ENCODE measurements at places on chromosomes 11 and 22.

- DNase-seq: no peak
Measured at GRCh38 chr11:132448334-132448995, 1078.0 kb downstream of the NTM start.

- DNase-seq: no peak
Measured at GRCh38 chr11:93845181-93846092, 5.0 kb downstream of the VSTM5 start.

DNA sequence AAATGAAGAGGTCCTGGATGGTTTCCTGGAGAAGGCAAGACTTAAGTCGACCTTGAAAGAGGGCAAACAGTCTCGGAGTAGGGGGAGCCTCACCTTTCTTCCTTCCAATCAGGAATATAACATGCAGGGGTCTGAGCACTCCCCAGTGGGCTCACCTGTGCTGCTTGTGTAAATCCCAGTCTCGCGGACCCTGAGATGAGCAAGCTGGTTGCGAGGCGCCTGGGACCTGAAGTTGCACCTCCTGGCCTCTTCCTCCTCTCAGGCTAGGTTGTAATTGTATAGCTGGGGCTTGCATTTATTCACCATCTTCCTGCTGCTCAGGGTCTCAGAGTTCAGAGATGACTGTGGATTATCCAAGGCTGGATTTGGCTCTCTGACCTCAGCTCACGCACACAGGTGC lies 7.5 kb upstream of the WBP2NL start:
- no peak for DNase-seq

DNA sequence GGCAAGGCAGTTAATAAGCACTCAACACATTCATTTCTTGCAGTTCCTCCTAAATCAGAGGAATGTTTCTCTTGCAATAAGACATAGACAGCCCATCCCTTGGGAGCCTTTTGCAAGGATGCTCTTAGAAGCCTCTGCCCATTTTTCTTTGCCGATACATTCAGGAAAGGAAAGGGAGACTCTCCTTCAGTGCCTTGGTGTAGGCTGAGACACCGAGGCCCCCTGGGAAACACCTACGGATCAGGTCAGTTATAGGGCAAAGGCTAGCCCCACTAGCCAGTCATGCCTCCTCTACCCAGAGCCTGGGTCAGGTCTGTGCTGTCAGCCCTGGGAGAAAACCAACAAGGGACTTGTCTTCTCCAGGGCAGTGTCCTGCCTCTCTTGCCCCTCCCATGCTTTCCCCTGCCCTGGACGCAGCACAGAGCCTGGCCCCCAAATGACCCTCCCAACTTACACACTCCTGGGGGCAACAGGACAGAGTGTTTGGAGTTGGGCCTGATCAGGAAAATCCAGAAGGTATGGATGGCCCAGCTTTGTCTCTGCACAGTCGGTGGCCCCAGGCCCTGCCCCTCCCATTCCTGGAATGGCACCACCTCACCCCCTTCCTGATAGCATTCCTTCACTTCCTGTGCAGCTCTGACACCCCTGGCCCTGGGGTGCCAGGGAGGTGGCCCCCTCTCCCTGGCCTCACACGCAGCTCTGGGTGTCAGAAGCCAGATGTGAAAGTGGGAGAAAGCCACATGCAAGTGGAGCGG lies 18.3 kb downstream of the ANKK1 start:
- no peak for DNase-seq

DNA sequence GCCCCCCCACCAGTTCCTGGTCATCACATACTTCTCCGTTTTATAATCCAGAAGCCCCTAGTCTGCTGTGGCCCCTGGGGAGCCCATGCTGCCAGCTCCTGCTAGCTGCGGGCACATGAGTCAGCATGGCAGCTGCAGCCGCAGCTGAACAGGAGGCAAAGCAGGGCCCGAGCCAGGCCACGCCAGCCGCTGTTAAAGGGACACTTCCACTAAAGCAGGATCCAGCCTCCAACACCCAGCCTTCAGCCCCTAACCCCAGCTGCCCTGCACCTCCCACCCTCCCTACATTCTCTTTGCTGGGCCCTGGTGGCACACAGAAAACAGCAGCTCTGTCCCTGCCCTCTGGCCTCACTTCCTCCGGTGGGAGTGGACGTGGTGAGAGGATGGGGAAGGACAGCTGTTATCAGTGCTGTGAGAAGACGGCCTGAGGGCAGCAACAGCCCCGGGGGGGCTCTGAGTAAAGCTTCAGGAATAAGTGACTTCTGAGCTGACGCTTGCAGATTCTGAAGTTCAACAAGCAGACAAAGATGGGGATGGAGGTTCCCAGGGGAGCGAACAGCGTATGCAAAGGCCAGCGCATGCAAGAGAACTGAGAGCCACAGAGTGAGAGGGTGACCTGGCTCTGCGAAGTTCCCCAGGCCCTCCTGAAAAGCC lies 688 bp upstream of the LRRC74B start:
- DNase-seq: no peak

DNA sequence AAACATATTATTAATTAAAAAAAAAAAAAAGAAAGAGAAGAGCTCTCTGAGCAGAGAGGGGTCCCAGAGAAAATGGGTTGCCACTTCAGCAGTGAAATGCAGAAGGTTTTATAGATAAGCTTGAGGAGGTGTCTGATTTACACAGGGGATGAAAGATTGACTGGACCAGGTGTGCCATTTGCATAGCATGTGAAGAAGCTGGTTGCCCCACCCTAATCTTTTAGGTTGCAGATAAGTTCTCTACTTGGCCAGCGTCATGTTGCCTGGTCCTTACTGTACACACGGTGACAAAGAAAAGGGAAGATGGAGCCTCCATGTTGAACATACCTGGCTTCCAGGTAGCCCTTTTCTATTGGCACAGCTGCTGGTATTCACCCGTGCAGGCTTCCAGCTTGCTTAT lies 41.4 kb downstream of the MS4A2 start:
- no peak for DNase-seq

DNA sequence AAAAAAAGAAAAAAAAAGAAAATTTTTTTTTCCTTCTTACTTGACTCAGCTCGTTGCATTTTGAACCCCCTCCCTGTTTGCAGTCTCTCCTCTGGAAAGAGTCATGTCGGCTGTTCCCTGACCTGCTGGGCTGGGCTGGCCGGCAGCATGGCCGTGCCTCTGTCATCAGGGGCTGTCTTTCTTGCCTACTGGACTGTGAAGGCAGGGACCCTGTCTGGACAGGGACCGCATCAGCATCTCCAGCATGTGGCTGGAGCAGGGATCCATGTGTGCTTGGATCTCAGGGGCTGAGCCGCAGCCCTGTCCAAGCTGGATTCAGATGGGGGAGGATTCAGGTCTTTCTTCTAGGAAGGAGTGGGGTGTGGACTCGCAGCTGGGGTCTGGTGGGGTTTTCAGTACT lies 15.5 kb downstream of the FBLN1 start:
- DNase-seq: no peak

- DNase-seq: no peak
Measured at GRCh38 chr22:38311323-38311620, 6.0 kb downstream of the CSNK1E start.

- DNase-seq: no peak
Measured at GRCh38 chr11:30545507-30545906, 40.6 kb downstream of the MPPED2 start.

DNA sequence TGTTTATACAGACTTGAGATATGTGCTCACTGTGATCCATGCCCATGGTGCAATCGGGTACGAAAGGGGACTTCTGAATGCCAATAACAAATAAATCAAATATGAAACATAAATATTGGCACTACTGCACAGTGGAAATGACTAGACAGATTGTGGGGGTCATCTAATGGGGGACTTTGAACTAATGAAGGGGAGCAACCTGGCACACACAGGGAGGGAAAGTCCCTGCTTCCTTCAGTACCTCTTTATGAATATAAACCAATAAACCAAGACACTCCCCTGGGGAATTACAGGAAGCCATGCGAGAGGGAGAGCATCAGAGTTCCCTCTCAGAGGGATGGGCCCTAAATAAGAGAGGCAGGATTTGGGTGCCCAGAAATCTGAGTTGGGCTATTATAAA lies 21.1 kb downstream of the MIF start:
- DNase-seq: no peak

DNA sequence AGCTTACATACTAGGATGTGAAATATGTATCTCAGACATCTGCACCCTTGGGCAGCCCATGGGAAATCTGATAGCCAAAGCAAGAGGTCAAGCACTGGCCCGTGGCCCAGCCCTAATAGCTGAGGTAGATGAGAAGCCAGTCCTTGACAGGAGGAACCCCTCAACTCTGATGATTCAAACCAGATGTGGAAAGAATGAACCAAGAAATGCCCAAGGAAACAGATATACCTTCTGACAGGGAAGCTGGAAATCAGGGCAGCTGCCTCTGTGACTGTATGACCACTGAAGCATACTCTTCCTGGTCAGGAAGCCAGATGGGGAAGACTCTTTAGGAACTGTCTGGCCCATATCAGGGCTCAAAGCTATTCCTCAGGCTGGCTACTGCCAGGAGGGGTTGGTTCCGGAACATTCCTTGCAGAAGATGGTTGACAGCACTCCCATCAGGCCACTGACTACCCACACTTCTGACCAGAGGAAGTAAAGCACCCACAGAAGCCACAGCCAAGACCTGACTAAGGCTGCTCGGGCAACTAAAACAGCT lies 124.2 kb downstream of the SWAP70 start:
- DNase-seq: no peak

DNA sequence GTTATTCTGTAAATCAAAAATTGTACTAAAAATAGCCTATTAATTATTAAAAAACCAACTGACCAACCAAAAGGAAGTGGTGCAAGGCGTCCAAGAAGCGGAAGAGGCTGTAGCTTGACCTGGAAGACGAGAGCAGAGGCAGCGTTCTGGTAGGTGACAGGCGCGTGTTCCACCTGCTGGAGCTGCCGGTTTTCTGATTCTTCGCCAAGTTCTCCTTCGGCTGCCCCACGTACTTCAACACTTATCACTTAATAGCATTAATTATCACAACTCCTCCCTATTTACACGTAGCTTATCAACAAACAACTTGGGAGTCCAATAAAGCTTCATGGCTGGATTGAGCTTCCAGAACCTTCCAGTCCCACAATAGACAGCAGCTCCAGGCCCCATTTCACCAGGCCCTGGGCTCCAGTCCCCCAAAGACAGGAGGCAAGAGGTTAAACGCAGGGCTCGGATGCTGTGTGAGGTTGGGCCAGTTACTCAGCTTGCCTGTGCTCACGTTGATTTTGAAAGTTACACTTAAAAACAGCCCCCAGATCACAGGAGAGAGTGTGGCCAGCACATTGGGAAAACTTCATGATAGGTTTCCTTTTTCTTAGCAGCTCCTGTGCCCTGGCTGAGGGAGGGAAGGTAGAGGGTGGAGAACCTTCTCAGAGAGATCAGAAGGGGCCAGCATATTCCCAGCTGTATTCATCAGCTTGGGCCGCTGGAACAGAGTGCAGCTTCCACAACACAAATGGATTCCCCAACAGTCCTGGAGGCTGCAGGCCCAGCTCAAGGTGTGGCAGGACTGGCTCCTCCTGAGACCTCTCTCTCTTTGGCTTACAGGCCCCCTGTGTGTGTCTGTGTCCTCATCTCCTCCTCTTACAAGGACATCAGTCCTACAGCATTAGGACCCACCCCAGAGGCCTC lies 54.2 kb upstream of the FGF3 start:
- DNase-seq: no peak

GRCh38 chr11:114362958-114363357 lies 37.4 kb downstream of the C11orf71 start:
- DNase-seq: no peak

GRCh38 chr22:42676059-42676607 lies 26.9 kb upstream of the CYB5R3 start:
- DNase-seq: no peak

- no peak for DNase-seq
Measured at GRCh38 chr11:125728969-125729368, 17.1 kb upstream of the PATE1 start.

GRCh38 chr11:86129740-86130540 lies 61.1 kb upstream of the PICALM start:
- no peak for DNase-seq

DNA sequence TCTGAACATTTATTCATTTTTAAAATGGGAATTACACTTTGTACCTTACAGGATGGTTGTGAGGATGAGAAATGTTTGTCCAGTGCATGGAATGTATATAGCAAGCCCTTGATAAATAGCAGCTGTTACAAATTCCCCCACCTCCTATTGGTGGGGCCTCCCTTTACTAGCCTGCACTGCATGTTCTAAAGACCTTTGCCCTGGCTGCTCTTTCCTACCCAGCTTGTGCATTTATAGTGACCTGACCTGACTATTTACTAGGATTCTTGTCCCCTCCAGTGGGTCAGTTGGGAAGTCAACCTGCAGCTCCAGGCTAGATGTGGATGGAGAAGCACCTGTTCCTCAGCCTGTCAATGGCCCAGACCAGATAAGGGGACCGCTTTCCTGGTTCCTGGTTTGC lies 180.3 kb downstream of the HIPK3 start:
- no peak for DNase-seq

- no peak for DNase-seq
Measured at GRCh38 chr11:60378354-60378753, at the start of gene MS4A7. Gene MS4A7, plus strand, starts transcription at chr11:60378532. Its CDS starts 4,610 bp downstream, at chr11:60383142.

GRCh38 chr11:68837583-68838571 lies 3.8 kb downstream of the CPT1A start:
- no peak for DNase-seq

GRCh38 chr11:88415495-88415894 lies 78.0 kb upstream of the CTSC start:
- no peak for DNase-seq

DNA sequence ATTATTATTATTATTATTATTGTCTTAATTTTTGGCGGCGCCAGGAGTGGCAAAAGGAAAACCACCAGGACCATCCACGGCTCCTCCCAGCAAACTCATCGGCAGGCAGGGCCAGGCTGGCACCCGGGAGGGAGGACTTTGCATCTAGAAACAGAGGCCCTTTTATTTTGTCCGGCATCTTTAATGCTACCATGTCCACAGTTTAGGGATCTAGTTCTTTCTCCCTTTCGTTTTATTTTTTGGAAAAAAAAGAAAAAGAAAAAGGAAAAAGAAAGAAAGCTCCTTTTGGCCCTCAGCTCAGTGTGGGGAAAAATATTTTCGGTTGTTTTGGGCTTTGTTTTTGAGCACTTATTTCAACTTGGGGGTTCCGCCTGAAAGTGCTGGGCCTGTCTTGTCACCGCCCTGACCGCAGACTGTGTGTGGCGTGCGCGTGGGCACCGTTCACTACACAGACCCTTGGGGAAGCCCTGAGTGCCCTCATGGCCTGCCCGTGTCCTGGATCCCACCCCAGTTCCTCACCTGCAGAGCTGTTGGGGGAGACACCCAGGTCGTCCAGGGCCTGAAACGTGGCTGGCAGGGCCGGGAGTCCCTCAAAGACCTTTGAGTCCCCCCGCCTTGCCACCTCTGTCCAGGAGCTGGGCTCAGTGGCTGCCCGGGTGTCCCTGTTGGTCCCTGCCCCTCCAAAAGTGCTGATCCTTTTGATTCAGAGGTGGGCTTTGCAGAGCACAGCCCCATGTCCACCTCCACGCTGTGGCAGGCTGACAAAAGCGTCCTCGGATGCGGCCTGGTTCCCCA lies 69.1 kb upstream of the PPARA start:
- no peak for DNase-seq

DNA sequence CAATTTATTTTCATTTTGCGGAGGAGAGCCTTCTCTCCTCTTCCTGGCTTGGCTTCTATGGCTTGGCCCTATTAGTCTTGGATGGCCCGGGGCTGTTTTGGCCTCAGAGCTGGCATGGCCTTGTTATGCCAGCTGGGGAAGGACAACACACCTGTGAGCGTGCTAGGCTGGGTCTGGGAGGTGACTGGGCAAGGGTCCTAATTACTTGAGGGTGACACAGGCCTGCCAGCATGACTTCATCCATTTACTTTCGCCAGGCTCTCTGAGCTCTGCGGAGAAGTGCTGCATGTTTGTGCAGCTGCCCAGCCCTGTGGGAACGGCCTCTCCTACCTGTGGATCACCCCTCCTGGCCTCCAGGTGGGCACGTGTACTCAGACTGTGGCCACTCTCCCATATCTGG lies 153.6 kb downstream of the SNX19 start:
- no peak for DNase-seq

Measured in NCI-H1436 (cell line).